ENCODE measurements at places on chromosomes 13 and 19.

GRCh38 chr13:112985803-112986408 is 16.9 kb downstream of the MCF2L start:
- DNase-seq = no peak

DNA sequence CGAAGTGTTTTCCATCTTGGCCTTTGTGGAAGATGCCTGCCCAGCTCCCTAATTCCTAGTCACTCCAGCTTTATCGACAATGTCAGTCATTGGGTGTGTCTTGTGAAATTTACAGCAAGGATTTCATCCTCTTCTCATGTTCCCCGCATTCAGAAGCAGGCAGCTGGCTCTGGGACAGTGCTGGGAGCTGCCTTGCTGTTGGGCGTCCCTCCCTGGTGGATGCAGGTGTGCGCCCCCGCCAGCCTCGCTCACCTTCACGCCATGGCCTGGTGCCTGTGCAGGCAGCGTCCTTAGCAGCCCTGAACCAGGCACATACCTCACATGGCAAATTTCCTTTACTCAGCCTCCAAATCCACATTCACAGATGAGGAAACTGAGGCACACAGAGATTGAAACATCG is 39.7 kb upstream of the TFDP1 start:
- no peak for DNase-seq

DNA sequence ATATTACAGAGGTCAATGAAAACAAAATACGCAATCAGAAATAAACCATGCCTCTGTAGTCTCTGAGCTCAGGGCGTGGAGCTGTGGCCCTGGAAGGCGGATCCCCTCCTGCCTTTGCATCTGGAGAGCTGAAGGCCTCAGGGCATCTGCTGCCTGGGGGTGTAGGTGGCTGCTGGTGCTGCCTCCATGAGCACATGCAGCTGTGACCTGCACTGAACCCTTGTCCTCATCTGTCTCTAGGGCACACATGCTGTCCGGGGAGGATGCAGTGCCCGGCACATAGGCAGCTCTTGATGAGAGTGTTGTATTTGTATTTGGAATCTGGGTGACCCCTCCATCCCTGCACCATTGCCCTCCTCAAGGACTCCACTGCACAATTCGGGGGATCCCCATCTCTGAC is 185.7 kb downstream of the TEX29 start:
- DNase-seq = no peak

GRCh38 chr13:109233293-109233692 is 553.1 kb downstream of the IRS2 start:
- DNase-seq = no peak

DNA sequence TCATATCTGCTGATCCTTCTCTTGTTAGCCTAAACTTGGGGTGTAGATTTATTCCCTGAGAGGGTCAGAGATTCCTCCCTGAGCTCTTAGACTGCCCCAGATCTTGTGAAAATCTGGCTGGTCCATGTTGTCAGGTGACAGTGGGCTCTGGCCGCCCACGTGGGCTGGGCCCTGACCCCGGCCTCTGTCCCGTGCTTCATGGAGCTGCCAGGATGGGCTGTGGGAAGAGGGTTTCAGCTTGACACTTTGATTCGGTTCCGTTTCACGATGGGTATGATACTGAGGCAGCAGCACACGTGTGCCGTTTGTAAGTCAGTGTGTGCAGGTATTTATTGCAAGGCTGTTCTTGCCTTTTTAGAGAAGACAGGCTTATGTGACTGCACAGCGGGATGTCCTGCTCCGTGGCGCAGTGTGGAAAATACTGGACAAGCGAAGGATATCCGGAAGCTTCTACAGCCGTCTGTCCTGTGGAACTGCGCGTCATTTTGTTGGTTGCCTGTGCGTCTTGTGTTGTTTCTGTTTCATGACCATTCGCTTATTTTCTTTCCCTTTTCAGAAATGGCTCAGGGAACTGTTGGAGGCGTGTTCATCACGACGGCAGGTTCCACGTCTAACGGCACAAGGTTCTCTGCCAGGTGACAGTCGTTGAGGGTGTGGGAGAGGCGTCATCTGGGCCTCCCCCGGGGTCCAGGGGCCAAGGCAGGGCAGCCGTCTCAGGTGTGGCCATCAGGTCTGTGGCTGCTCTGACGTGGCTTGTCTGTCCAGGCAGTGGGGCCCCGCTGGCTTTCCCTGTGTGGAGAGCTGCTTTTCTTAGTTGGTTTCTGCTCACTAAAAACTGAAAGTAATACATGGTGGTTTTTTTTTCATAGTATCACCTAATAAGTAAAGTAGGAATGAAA is 20.5 kb downstream of the ATP4B start:
- no peak for DNase-seq

DNA sequence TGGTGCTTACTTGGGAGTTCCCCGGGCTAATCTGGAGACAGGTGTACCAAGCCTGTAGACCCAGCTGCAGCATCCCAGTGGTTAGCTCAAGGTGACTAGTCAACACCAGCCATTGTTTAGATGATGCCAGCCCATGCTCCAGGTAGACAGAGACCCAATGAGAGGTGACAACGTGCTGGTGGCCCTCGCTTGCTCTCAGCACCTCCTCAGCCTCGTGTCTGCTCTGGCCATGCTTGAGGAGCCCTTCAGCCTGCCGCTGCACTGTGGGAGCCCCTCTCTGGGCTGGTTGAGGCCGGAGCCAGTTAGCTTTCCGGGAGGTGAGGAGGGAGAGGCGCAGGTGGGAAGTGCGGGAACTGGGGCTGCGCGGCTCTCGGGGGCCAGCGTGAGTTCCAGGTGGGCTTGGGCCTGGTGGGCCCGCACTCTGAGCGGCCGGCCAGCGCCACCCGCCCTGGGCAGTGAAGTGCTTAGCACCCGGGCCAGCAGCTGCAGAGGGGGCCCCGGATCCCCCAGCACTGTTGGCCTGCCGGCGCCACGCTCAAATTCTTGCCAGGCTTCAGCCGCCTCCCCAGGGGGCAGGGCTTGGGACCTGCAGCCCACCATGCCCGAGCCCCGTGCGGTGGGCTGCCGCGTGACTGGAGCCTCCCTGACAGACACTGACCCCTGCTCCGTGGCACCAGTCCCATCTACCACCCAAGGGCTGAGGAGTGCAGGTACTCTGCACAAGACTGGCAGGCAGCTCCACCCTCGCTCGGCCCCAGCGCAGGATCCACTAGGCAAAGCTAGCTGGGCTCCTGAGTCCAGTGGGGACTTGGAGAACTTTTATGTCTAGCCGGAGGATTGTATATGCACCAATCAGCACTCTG is 85.9 kb upstream of the VSTM2B start:
- DNase-seq = no peak

- no peak for DNase-seq
Observed at GRCh38 chr19:36079389-36079945, 24.8 kb downstream of the WDR62 start.

- peak; percentile 17 for DNase-seq
Observed at GRCh38 chr19:7637374-7638256, 705 bp downstream of the STXBP2 start.

- DNase-seq = no peak
Observed at GRCh38 chr13:33545492-33545891, 259.9 kb upstream of the STARD13 start.
